Neuronal stem cell (in vitro differentiated cells): ENCODE measurements at places on chromosomes 4 and X.

DNA sequence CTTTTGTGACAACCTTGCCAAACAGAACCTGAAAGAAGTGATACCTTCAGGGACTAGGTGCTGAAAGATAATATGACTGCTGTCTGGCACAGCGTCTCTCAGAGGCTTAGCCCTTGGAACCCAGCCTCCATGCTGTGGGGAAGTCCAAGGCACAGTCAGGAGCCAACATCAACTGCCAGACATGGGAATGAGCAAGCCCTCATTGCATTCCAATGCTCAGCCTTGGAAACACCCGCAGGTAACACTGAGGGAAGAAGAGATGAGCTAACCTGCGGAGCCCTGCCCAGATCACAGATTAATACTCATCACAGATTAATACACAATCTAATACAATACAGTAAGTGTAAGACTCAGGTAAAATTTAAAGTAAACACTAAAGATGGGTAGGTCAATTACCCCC, 31.5 kb downstream of the LDB2 start:
- DNase-seq: no peak

DNA sequence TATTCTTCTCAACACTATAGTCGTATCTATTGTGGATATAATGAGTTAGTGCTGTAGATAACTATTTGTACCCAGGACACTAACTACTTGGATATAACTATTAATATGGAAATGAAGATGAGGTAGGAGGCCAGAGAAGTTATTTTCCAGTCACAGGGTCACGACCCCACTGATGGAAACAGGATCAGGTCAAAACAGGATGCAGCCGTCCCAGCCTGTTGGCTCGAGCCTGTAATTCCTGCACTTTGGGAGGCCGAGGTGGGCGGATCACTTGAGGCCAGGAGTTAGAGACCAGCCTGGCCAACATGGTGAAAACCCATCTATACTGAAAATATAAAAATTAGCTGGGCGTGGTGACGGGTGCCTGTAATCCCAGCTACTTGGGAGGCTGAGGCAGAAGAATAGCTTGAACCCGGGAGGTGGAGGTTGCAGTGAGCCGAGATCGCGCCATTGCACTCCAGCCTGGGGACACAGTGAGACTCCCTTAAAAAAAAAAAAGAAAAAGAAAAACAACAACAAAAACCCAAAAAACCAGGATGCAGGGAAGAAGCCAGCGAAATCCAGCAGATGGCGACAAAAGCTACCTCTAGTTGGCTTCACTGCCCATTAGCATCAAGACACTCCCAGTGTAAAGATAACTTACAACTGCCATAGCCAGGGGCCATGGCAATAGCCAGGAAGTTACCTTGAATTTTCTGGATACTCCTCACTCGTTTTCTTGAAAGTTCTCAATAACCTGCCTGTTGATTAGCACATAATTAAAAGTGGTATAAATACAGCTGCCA, 37.9 kb upstream of the NKAP start:
- no peak for DNase-seq

- DNase-seq: no peak
Observed at GRCh38 chr4:146368209-146368608, 153.5 kb downstream of the SLC10A7 start.

GRCh38 chr4:55269995-55270394, 76.0 kb upstream of the SRD5A3 start:
- no peak for DNase-seq

GRCh38 chrX:5810636-5811035, 418.0 kb downstream of the NLGN4X start:
- no peak for DNase-seq

DNA sequence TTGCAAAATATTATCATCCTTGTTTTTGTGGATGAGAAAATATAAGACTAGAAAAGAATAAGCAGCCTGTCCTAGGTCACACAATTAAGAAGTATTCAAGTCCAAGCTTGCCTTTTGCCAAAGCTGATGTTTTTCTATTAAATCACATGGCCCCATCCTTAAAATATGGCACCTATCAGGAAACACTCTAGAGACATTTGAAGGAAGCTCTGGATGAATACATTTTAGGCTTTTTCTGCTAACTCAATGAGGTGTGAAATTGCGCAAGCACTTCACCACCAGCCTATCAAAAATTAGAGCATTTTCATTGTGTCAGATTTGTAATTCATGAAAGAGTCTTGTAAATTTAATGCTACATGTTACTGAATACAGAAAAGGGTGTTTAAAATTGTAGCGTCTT, 251.1 kb upstream of the MAD2L1 start:
- DNase-seq: no peak

- no peak for DNase-seq
Observed at GRCh38 chr4:79949178-79949577, 123.9 kb downstream of the ANTXR2 start.
